Stimulated activated CD8-positive, alpha-beta memory T cell treated with anti-CD3 and anti-CD28 coated beads, Interleukin-7, amount 100 ng/mL, for 1 hour (primary cell): ENCODE measurements at places on chromosomes 4 and X.

GRCh38 chr4:14856062-14856933, 146.0 kb upstream of the CPEB2 start:
- DNase-seq, result no peak

DNA sequence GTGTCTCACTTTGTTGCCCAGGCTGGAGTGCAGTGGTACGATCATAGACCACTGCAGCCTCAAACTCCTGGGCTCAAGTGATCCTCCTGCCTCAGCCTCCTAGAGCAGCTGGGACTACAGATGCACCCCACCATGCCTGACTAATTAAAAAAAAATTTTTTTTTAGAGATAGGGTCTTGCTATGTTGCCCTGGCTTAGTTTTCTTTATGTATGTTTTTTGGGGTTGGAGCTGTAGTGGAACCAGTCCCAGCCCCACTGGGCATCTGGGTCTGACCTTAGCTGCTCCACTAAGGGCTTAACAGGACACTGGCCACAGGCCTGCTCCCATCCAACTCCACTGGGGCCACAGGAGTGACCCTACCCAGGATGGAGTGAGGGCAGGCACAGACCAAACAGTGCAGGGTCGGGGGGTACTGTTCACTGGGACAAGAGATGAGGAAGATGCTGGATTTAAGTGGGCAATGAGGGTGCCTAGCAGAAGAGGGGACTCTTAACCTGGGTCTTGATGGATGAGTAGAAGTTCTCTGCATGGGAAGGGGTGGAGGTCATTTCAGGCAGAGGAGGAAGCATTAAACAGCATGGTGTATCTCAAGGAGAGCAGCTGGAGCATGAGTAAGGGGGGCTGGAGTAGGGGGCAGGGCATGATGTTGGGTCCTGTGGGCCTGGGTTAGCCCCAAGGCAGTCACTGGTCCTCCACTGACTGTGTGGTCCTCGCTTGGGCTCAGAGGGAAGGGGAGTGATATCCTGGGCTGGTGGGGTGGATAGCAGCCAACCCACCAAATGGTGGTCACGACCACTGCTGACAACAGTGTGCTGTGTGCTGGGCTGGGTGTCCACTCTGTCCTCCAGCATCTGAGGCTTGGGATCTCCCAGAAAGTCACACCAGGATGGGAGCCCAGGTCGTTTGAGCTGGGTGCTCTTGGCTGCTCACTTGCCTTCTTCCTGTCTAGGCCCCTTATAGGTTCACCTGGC, 24.1 kb upstream of the ADD1 start:
- no peak for DNase-seq

GRCh38 chrX:118727686-118728339, 407 bp downstream of the IL13RA1 start:
- no peak for DNase-seq

DNA sequence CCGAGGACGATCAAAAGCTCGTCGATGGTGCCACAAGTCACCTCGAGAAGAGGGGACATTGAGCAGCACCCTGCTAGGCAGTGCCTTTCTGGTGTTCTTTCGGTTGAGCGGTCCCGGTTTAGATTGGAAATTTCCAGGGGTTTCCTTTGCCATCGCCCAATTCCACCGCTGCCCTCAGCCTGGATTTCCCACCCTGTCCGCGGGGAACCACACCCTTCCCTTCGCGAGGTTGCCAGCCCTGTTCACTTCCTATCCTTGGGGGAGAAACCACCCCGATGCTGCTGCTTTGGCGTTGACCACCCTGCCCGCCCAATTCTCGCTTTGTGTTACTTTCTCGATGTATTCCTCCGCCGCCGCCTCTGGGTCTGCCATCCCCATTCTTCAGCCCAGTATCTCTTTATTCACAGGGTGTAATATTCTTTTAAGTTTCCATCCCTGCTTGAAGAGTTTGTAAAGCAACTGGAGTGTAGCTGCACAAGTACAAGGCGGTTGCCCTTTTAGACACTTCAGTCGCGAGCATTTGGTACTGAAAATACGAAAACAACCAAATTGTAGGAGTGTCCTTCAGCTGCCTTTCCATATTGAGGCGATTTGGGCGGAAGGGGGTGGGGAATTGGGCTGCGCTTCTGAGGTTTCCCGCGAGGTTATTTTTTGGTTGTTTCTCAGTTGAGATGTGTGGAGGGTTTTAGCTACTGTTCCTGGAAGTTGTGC, 1.1 kb downstream of the OGT start:
- DNase-seq, result peak; percentile 36

- no peak for DNase-seq
These were observed 397.4 kb upstream of the RPS6KA3 start for GRCh38 chrX:20664131-20664530.

- no peak for DNase-seq
These were observed 25.1 kb downstream of the EPHA5 start for GRCh38 chr4:65645185-65645584.
